NCI-H2081 (cell line): ENCODE measurements at places on chromosomes 12 and 14.

GRCh38 chr14:54593860-54594259 is 26.9 kb downstream of the SAMD4A start:
- no peak for DNase-seq

DNA sequence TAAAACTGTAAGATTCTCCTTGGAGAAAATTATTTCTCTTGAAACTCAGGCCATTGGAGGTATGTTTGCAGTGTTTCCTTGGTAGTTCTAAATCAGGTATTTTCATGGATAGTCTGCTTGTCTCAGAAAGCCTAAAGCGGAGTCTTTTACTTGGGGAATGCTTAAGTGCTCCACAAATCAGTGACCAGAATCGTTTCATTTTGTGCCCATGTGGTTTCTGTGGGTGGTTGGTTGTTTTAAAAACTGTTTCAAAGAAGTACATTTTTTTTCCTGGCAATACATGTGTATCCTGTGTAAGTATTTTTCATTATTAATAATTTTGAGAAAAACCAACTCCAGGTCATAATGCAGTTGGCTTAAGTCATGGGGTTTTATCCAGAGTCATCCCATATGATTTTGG is 33.6 kb downstream of the CCDC91 start:
- DNase-seq, result no peak

DNA sequence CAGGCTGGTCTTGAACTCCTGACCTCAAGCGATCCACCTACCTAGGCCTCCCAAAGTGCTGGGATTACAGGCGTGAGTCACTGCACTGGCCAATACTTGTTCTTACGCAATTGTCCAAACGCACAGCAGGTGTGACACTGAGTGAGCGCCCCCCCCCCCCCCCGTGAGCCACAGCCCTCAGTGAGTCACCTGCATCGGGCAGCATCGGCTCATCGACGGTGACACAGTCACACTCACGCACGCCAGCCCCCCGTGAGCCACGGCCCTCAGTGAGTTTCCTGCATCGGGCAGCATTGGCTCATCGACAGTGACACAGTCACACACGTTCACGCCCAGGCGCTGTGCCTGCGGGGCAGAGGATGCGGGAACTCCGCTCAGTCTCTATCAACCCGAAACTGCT is 42.5 kb downstream of the GALNT9 start:
- DNase-seq, result no peak

- DNase-seq, result no peak
Observed at GRCh38 chr14:54332490-54332889, 64.3 kb upstream of the CDKN3 start.

DNA sequence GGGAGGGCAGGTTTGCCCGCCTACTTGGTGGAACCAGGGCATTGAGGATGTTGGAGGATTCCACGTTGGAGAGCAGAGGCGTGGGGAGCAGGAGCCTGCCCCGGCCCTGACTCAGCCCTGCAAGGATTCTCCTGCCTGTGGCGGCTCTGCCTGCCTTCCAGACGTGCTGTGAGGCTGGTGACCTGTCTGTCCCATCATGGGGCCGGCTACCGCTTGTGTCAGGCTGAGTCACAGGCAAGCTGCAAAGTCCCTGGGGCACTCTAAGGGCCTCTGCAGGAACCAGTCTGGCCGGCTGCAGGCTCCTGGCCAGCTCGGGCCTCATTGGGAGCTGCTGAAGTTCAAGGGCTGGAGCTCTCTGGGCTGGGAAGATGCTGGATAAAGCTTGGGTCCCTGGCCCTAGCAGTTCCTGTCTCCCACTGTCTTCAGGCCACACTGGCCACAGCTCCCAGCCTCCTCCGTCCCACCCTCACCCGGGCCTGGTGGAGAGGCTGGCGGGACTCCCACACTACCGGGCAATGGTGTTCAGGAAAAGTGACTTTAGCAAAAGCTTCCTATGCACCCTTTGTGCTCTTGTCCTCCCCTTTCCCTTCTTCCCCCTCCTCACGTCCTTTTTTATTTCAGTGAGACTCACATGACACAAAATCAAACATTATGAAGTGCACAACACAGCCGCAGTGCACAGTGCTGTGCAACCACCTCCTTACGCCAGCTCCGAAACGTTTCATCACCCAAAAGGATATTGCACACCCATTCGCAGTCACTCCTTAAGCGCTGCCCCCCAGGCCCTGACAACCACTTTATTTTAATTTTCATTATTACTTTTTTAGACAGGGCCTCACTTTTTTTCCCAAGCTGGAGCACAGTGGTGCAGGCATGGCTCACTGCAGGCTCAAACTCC is 22.0 kb upstream of the ULK1 start:
- no peak for DNase-seq
